ENCODE measurements at places on chromosomes 3 and 15.
A peak's percentile ranks its signal among the peaks of the same experiment; 100 is the strongest.

DNA sequence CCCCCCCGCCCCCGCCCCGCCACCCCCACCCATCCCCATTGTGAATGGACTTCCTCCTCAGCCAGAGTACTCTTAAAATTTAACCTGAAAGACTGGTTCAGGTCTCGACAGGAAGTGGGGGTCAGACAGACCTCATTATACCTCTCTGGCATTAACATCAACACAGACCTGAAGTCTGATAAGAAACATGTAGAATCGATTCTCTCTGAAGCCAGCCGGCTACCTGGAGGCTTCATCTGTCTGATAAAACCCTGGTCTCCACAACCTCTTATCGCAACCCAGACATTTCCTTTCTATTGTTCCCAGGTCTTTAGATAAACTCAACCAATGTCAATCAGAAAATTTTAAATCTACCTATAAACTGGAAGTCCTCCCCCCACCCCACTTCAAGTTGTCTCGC, 42.6 kb downstream of the SLCO2A1 start:
- no peak for DNase-seq

GRCh38 chr3:53830944-53831343, 15.3 kb downstream of the CHDH start:
- no peak for DNase-seq

DNA sequence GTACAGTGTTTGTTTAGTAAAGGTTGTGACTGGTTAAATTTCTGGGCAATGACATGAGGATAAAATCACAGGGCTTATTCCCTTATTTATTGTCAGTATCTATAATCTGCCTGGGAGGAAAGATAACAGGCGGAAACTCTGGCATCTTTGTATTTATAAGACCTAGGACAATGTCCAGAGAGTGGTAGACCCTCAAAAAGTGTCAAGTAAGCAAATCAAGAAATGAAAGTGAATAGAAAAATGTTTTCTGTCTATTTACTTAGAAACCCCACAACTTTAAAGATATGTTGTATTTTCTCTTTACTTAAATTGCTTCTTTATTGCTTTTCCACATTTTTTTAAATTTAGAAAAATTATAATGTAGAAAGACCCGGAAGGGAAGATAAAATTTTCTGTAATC, 544.6 kb downstream of the EDEM1 start:
- DNase-seq = no peak

DNA sequence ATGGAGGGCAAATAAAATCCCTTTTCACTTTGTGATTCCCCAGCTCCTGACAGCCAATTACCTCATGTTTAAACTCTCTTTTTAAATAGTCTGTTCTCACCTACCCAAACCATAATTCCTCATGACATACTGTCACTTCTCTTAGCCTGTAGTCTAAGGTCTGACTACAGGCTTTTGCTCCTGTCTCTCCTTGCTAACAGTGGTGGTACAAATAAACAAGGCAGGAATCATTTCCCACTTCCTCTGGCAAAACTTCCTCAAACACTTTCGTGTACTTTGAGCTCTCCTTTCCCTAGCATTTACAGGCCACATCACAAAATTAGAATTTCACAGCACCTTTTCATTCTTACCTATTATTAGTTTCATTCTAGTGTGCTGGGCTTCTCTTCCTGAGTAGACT, 51.8 kb downstream of the ATP8B4 start:
- no peak for DNase-seq

GRCh38 chr15:33099213-33099612, 95.3 kb downstream of the FMN1 start:
- no peak for DNase-seq

GRCh38 chr3:129593595-129594339, 12.7 kb downstream of the PLXND1 start:
- DNase-seq = no peak

- no peak for DNase-seq
These were observed 494.8 kb downstream of the SHQ1 start for GRCh38 chr3:72353236-72354128.

- DNase-seq = no peak
These were observed 347.7 kb downstream of the ZBBX start for GRCh38 chr3:167032267-167032876.

DNA sequence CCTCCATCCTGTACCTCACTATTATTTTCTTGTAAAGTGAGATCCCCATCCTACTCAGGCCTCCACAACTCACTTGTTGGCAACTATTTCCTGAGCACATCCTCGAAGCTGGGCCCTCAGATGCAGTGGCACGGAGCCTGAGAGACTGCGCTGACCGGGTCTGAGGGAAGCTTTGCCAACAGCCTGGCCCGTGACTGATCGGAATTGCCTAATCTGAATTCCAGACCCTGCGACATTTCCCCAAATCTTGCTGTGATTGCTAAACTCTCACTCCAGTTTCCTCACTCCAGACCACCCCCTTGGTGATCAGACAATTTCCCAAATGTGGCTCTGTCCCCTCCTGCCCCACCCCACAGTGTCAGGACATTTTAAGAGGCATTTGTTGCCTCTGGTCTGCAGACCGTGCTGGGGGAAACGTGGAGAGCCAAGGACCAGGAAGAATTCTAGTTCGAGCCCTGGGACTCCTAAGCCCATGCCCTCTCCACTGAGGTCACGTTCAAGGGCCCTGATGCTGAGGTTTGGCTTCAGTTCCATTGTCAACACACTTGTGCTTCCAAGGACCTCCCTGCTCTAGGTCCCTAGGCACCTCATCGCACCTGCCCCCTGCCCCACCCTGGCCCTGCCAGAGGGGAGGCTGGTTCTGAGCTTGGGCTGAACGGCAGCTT, 22.8 kb downstream of the KLHL25 start:
- no peak for DNase-seq

GRCh38 chr15:38401106-38401505, 52.8 kb upstream of the FAM98B start:
- no peak for DNase-seq

DNA sequence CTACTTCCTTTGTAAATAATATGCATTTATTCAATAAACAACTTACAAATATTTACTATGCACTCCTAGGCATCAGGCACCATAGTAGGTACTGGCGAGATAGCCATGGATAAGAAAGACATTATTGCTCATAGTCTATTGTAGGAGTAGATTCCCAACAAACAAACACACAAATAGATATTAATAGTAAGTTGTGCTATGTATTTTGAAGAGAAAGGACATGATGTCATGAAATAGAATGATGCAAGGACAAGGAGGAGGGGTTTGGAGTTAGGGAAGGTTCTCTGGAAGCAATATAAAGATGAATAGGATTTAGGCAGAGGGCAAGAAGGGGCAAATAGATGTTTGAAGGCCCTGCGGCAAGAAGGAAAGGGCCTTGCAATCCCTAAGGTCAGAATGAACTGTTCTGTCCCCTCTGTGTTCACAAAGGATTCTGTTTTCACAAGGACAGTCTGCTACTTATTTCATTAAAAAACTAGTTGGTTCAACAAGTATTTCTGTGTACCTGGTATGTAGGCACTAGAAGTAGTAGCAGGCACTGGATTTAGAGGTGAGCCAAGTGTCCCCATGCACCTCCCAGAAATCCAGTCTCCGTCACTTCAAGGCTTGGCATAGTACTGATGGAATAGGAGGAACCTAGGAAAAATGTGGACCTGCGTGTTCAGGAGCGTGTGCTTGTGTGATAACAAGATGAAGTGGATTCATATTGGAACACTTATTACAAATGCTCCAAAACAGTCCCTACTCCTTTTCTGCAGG, 231.8 kb upstream of the TPRG1 start:
- no peak for DNase-seq

GRCh38 chr3:65597952-65598413, 440.7 kb downstream of the MAGI1 start:
- no peak for DNase-seq

- DNase-seq = no peak
These were observed 51.7 kb downstream of the LDHAL6B start for GRCh38 chr15:59258317-59258716.

- DNase-seq = no peak
These were observed 71.0 kb upstream of the GALNT15 start for GRCh38 chr3:16103472-16103871.

DNA sequence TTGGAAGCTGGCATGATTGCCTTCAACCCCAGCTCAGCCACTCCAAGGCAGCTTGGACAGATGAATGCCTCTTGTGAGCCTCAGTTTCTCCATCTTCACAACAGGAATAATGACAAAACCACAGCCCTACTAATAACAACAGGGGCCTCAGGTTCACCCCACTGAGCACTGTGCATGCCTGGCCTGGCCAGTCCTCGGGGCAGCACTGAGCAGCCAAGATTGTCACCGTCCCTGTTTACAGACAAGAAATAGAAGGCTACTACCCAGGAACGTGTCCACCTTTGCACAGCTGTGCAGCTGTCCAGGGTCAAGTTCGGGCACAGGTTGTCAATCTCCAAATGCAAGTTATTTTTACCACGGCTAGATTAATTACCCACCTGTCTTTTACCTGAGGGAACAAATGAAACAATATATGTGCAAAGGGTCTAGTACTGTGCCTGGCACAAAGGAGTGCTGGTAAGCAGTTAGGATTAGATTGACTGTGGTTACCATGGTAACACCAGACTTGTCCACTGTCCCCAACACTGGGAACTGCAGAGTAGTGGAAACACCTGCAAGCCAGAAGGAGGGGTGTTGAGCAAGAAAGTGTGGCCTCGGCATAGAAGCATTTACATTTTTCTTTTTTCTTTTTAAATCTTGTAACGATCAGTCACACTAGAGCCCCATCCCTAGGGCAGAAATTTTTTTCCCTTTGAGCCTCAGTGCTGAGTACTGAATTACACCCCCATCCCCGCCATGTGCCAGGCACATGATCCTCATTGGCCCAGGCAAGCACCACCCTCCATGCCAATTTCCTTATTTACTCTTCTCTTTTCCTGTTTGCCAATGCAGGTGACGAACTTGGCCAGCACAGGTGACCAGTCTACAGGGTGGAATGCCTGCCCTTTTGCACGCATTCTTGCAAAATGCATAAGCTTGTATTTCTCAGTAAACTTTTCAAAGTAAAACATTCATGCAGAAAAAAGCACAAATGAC, 66.3 kb upstream of the SLC6A6 start:
- DNase-seq = no peak

- DNase-seq = no peak
These were observed 31.0 kb upstream of the SLCO2A1 start for GRCh38 chr3:134060561-134061385.

DNA sequence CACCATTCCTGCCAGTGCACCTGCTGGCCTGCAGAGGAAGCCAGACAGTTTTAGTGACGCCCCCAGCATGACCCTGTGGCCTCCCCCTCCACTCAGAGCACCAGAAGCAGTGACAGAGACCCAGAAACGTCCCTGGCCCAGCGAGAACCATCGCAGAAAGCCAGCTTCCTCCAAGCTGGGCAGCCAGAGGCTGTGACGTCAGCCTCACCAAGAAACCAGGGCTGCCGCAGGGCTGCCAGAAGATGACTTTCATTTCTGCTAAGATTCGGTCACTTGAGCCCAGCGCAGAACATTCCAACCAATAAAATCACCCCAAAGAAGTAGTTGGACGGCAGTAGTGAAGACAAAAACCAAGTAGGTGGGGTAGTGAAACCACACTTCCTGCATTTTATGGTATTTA, 29.6 kb upstream of the RPL32 start:
- peak; percentile 54 for DNase-seq

DNA sequence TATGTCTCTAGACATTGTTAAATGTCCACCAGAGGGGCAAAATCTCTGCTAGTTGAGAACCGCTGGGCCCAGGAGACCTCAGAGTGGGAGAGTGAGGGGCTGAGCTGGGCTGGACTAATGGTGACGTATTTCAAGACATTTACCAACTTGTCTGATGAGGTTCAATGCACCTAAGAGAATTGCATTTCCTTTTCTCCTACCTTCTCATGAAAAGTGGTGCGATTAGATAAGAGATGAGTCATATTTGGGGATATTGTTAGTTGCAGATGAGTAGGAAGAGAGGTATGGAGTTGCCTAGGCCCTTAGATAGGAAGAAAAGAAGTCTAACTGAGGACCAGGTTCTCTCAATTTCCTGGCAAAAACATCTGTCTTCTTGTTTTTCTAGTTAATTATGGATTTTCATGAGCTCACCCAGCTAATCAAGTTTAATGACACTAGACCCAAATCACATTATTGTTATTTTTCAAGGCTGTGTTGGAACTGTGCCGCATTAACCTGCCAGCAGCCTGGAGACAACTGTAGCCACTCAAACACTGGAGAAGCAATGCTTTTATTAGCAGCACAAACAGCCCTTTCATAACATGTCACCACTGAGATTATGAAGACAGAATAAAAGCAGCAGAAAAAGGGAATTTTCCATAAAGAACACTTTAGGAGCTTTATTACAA, 144.2 kb downstream of the PDCD6IP start:
- DNase-seq = no peak

DNA sequence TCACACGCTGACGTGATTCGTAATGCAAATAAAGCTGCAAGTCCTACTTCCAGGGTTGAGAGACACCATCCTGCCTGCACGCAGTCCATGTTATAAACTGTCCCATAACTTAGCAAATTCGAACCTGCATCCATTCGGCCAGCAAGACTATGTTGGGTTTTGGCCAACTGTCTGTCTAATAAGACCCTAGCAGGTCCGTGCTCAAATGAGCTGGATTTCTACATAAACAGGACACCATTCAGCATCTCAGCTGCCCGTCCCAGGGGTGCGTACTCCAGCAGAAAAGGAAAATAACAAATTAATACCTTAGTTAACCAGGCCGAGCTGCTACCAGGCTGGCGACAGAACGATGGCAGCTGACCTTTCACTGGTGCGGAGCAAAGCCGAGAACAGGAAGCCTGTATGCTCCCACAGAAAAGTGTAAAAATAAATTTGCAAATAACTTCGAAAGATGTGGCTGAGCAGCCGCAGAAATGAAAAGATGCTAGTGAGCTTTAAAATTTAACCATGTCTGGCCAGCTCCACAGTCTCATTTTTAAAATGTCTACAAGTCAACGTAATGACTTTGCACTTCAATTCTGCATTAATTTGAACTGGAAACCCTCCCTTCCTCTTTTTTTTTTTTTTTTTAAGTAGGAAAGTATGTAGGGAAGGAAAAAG, 97.1 kb upstream of the SNRPA1 start:
- DNase-seq = no peak

GRCh38 chr15:66249605-66250174, 3.9 kb downstream of the MEGF11 start:
- DNase-seq = no peak

GRCh38 chr3:42683875-42684598, 1.3 kb upstream of the KLHL40 start:
- DNase-seq = peak; percentile 12

GRCh38 chr3:2839876-2840275, 270.3 kb downstream of the IL5RA start:
- no peak for DNase-seq

GRCh38 chr15:58988006-58988785, 733 bp downstream of the RNF111 start:
- DNase-seq = peak; percentile 44

DNA sequence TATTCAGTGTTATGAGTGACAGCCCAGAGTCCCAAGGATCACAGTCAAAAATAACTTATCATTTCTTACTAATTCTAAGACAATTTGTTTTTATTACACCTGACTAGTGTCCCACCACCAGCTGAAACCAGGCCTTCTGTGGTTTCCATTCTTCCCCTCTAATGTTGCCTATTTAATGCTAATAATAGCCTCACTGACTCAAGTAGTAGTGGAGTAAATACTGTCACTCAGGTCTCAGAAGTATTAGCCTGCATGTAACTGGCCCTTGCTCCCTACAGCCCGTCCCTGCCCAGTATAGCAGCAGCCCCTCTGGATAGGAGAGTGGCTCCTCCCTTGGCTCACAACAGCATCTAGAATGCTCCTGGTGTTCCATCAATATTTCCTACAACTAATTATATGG, 665.5 kb downstream of the NTRK3 start:
- DNase-seq = no peak

- no peak for DNase-seq
These were observed 27.5 kb downstream of the AVEN start for GRCh38 chr15:34011481-34011880.

GRCh38 chr3:78090382-78090781, 1050.5 kb downstream of the ROBO2 start:
- DNase-seq = no peak

- DNase-seq = no peak
These were observed 69.9 kb upstream of the FOXP1 start for GRCh38 chr3:71653414-71653807.
